CD4-positive, alpha-beta T cell treated with Interleukin-6 at 100 ng/mL for 8 hours (primary cell): ENCODE measurements at places on chromosomes 7 and 10.

DNA sequence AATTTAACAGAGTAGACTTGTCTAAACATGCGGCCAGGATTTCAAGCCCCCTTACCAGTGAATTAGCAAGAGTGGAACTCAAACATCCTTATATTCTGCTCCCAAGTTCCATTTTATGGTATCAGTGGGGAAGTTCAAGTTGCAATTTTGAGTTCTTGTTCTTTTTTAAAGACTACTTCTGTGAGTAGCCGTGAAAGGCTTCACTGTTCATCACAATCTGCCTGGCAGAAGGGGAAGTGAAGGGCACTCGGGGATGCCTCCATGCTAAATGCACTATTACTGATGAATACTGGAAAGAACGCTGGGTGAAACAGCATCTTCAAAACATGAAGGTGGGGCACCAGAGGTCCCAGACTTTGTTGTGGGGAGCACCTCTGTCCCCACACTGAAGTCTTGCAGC, 22.4 kb upstream of the FGL2 start:
- no peak for DNase-seq

- DNase-seq = no peak
These were observed 13.7 kb upstream of the ZSCAN21 start for GRCh38 chr7:100035876-100036275.

- no peak for DNase-seq
These were observed 34.9 kb downstream of the TBATA start for GRCh38 chr10:70750156-70750703.

GRCh38 chr10:80167471-80168161, 35.1 kb downstream of the PLAC9 start:
- no peak for DNase-seq

- no peak for DNase-seq
These were observed 649.5 kb upstream of the MKI67 start for GRCh38 chr10:128775743-128776142.

- no peak for DNase-seq
These were observed 183.1 kb downstream of the TAX1BP1 start for GRCh38 chr7:27922907-27923641.

DNA sequence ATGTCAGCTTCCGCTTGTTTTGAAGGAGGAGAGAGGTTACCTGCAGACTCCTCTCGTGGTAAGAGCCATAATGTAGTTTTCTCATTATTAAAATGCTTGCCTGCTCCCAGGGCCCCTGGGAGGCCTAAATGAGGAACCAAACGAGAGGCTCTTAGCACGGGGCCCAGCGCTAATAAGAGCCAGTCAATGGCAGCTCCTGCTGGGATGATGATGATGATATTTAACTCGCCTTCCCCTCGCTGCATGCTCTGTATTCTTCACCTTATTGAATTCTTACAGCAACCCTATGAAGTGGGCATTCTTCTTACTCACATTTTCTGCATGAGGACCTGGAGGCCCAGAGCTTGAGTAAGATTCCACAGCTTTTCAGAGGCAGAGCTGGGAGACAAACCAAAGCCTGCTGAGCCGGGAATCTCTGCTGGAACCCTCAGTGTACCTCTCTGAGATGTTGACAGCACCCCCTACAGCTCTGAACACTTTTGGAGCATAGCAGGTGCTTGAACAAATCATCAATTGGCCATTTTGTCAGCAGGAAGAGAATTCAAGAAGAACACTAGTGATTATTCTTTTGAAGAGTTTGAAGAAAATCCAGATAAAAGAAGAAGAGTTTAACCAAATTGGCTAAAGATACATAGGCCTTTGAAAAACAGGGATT, 93.1 kb upstream of the HABP2 start:
- DNase-seq = no peak

GRCh38 chr7:80902019-80902418, 16.8 kb downstream of the SEMA3C start:
- no peak for DNase-seq

GRCh38 chr10:14833106-14833505, 4.7 kb downstream of the CDNF start:
- no peak for DNase-seq

DNA sequence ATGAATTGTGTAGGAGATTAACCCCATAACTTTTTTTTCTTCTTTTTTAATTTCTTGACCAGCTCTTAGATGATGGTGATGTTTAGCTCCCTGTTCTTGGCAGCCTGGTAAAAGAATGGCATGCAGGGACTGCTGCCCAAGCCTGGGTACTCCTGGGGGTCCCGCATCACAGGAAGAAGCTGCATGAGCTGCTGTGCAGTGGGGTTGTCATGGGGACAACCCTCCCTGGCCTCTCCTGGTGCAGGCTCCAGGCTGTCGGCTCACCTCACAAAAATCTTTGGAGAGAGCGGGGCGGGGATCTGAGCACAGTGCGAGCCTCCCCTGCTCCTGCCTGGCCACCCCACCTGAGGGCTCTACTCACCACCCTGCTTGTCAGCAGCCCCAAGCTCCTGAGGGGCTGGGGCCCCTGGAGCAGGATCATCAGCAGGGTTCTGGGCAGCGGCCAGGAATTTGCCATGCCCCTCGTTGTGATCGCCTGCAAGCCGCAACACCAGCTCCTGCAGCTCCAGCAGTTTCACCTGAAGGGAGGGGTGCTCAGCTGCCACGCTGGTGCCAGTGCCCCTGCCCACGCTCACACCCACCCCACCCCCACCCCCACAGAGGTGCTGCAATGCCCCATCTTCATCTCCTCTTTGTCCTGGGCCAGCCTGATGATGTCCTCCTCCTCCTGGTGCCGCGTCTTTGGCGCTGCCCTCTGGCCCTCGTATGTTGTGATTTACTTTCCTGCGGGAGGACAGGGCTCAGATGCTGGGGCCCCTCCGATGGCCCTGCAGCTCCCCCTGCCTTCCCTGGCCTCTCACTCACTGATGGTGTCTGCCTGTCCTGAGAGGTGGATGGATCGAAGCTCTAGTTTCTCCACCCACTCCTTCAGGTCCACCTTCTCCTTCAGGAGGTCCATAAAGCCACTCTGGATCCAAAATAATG, 15.5 kb upstream of the MTPAP start:
- no peak for DNase-seq

DNA sequence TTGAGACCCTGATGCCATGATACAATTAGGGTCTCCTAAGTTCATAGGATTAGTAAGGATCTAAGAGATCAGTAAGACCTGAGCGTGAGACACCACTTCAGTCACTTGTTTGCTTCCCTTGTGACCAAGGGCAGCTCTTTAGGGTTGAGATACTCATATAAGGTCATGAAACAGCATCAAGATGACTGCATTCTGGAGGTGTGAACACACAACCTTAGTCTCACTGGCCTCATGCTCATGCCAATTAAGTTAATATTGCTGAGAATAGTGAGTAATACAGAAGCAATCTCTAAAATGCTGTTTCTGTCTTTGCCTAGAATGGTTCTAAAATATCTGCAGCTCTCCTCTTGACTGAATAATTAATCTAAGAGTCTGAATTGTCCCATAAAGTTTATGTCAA, 39.6 kb upstream of the KLHL7 start:
- no peak for DNase-seq

- DNase-seq = no peak
These were observed 126.6 kb downstream of the TRRAP start for GRCh38 chr7:99004781-99005500.

DNA sequence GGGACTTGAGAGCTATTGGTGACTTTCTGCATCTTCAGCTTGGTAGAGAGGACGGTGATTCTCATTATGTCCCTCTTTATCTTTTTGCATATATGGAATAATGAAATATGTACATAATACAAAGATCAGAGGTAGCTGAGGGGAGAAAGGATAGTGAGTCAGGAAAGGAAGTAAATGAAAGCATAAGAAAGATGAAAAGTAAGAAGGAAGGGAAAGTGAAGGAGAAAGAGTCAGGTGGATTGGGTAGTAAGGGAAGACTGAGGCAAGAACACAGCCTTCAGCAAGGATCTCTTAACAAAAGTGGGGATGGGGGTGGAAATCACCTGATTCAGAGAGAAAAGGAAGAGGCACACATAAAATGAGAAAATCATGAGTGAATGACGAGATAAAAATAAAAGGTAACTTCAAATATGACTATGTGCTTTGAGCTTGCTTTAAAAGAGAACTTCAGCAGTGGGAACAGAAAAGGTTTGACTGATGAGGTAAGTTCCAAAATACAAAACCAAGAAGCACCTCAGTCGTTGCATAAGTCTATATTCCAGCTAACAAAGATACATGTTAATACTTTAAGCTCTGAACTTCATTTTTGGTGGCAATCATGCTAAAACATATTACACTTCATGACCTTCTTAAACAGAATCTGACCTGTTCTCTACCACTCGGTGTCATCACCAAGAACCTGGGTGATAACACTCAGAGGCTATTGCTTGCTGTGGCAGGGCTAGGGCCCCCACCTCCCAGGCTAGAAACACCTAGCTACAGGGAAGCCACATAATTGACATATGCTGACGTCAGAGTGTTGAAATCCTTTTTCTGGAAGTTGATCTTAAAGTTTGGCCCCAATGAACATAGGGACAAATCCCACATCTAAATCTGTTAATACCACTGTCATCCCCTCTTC, 32.9 kb downstream of the NRCAM start:
- no peak for DNase-seq

- no peak for DNase-seq
These were observed 44.6 kb downstream of the CFAP46 start for GRCh38 chr10:132897516-132898381.
